NCI-H345 (cell line): ENCODE measurements at places on chromosomes 2 and 18.

DNA sequence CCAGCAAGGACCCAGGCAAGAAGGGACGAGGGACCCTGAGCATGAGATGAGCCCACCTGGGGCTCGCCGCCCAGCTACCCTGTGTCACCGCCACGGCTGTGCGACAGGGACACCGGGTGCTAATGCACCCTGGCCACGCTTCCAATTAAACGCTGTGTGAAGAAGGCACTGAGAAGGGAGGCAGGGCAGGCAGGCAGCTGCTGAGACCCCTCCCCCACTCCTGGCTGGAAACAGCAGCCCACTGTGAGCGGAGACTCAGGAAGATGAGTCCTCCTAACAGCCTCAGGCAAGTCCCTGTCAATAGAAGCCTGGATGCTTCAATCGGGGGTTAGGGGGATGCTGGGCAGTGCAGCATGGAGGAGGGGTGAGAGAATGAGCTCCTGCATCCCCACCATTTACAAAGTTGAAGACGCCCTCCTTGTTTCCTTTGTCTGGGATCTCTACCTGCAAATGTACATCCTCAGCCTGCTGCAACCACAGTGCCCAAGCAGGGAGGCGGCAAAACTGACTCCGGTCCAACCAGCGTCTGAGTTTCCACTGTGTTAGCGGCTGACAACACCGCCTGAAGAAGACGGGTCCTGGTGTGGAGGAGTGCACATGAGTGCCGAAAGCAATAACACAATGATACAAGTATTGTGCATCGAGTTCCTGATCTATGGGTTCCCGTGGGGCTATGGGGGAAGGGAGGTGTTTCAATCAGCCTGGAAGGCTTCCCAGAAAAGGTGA lies 12.8 kb downstream of the TMEM163 start:
- peak; percentile 27 for DNase-seq

DNA sequence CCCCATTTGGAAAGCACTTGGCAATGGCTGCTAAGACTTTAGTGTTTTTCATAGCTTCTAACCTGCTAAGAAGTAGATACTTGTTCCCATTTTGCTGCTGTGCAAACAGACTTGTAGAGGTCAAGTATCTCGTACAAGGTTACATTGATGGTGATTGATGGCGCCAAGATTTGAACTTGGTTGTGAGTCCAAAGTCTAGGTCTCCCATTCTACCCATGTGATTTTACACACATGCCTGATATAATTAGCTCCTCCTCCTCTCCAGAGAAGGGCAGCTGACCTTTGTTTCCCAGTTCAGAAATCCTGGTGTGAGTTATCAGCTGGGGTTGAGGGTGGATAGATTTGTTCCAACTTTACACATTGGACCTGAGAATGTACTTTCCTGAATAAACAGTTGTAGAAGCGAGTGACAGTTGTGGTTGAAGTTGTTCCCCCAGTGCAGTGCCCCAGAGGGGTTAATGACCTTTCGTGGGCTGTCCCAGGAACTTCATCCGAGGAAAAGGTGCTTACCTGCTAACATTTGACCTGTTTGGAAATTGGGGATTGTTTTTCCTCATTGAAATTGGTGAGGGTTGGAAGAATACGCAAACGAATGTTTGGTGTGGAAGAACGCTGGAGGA lies 10.4 kb downstream of the TCF7L1 start:
- no peak for DNase-seq

DNA sequence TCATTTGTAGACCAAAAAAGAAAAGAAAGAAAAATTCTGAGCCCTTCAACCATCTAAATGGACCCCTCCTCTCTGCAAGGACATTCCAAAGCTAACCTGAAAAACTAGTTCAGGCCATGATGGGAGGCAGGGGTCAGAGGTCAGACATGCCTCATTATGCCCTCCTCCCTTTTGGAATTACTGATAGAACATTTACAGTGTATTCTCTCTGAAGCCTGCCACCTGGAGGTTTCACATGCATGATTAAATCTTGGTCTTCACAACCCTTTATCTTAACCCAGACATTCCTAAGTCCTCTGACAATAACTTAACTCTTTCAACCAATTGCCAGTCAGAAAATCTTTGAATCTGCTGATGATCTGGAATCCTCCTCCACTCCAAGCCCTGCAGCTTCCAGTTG lies 86.0 kb downstream of the SPP2 start:
- no peak for DNase-seq

- no peak for DNase-seq
Observed at GRCh38 chr2:58156780-58157179, 84.3 kb downstream of the FANCL start.

GRCh38 chr2:234001380-234002160 lies 48.9 kb upstream of the SPP2 start:
- no peak for DNase-seq

GRCh38 chr2:119823734-119824334 lies 64.1 kb downstream of the PTPN4 start:
- peak; percentile 0 for DNase-seq

DNA sequence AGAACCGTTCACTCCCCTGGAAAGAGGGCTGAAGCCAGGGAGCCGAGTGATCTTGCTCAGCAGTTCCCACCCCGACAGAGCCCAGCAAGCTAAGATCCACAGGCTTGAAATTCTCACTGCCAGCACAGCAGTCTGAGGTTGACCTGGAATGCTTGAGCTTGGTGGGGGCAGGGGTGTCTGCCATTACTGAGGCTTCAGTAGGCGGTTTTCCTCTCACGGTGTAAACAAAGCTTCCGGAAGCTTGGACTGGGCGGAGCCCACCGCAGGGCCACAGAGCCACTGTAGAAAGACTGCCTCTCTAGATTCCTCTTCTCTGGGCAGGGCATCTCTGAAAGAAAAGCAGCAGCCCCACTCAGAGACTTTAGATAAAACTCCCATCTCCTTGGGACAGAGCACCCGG lies 180.8 kb downstream of the WDR7 start:
- DNase-seq, result no peak

DNA sequence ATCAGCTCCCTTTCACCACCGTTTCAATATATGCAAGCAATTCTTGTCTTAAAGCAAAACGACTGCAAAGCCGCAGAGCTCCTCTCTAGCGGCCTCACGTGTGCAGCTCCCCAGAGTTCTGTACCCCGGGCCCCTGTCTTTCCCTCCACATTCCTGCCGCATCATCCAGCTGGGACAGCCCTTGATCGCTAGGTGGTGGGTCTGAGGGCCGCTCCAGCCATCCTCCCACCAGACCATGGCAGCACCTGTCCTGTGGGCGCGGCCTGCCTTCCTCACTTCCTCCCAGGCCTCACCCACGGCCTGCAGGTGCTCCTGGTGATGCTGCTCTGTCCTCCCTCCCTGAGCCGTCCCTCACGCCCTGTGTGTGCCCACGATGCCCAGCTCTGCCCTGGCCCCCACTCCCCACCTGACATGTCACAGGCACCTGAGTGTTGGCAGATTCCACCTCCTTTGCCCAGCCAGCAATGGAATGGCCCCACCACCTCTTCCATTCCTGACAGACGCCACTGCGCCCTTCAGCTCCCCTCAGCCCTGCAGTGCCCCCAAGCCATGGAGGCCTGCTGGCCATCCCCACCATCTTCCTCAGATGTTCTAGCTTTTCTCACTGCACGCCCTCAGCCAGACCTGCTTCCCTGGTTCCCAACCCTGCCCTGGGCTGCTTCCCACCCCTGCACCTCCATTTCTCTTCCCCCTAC lies 15.3 kb upstream of the ALLC start:
- DNase-seq, result no peak

- DNase-seq, result no peak
Observed at GRCh38 chr2:101912545-101912944, 79.2 kb upstream of the IL1R2 start.

- no peak for DNase-seq
Observed at GRCh38 chr2:219368690-219369191, 19.0 kb downstream of the DNPEP start.

DNA sequence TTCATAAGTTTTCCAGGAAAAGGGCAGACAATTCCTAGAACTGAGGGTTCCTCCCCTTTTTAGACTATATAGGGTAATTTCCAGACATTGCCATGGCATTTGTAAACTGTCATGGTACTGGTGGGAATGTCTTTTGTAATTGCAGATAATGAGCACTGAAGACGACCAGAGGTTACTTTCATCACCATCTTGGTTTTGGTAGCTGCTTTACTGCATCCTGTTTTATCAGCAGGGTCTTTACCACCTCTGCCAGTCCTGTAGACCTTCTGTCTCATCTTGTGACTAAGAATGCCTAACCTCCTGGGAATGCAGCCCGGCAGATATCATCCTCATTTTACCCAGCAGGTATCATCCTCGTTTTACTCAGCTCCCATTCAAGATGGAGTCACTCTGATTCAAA lies 583.9 kb upstream of the KLHL29 start:
- no peak for DNase-seq

GRCh38 chr2:206971805-206972204 lies 32.5 kb downstream of the CPO start:
- DNase-seq, result no peak

- no peak for DNase-seq
Observed at GRCh38 chr18:8217051-8217564, 392.1 kb upstream of the RAB12 start.
